ENCODE measurements at places on chromosomes 4 and X.

- DNase-seq = no peak
Measured at GRCh38 chr4:39883646-39884045, 94.1 kb downstream of the PDS5A start.

GRCh38 chr4:4488405-4489404, 53.1 kb downstream of the STX18 start:
- DNase-seq = peak; percentile 56

DNA sequence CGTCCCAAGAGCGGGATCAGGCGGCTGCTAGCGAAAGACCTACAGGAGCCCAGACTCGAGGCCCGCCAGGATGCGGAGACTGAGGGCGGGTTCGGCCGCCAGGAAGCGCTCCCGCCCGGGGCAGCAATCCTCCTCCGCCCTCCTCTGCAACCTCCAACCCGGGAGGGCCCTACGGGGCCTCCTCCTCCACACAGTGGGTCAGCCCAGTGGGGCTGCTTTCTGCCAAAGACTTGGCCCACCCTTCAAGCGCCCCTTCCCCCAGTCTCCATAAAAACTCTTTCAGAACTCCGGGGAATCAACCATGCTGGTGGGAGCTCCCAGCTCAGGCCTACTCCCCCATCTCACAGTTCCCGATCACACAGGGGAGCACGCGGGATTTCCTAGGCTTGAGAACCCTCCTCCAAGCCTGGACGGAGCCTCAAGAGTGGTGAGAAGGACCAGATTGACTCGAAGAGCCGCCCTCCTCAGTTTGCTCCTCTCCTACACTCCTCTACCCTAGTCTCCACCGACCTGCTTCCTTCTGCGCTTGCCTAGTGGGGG, 77.5 kb downstream of the RLIM start:
- DNase-seq = no peak

DNA sequence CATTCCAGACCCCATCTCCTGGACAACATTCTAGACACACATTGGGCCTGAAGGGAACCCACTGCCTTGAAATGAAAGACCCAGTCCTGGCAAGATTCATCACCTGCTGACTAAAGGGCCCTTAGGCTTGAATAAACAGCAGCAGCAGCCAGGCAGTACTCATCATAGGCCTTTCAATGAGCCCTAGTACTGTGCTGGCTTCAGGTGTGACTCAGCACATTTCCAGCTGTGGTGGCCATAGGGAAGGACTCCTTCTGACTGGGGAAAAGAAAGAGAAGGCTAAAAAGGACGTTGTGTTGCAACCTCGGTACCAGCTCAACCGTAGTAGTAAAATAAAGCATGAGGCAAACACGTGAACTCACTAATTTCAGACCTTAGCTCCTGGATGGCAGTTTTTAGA, 344.0 kb downstream of the ACTRT1 start:
- DNase-seq = no peak

DNA sequence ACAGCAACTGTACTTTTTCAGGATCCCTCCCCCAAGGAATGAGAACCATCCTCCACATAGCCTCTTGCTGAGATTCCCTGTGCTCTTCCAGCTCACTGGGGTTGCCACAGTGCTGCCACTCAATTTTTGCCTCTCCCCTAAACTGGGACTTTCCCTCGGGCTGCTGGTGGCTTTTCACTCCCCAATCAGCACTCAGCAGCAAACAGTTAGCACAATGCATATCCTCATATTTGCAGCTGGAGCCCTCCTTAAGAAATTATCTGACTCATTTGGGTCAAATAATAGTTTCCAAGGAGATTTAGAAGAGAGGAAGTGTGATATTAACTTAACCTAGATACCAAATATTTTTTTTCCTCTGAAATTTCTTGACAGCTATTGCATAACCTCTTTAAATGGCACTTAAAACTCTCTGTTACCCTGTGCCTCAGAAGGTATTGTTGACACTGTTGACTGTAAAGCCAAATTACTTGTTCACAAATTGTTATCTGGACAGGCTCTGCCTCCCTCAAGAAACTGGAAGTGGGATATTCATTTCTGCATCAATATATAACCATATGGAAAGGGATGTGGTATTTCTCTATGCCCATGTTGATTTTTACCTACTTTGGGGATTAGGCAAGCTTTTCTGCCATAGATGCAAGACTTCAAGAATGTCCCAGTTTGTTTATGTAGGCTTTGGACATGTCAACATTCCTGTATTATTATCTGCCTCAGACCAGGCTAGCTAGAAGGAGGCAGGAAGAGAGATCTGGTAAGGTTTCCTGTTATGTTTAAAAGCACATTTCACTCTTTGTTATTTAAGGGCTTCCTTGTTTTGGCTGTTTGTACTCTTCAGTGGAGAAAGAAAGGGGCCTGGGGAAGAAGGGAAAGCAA, 58.0 kb downstream of the SEPTIN11 start:
- DNase-seq = no peak

GRCh38 chr4:174377613-174378012, 93.9 kb downstream of the CEP44 start:
- no peak for DNase-seq

- no peak for DNase-seq
Measured at GRCh38 chr4:139515531-139515958, 40.5 kb downstream of the SETD7 start.

GRCh38 chr4:7850489-7850888, 89.2 kb downstream of the AFAP1 start:
- no peak for DNase-seq

Measured in stimulated activated CD4-positive, alpha-beta T cell treated with anti-CD3 and anti-CD28 coated beads, Interleukin-4, amount 100 ng/mL, for 4 hours (primary cell).